ENCODE measurements at places on chromosomes 4 and X.

- no peak for DNase-seq
Measured at GRCh38 chr4:140296335-140297220, 76.9 kb upstream of the SCOC start.

- DNase-seq = no peak
Measured at GRCh38 chrX:21565025-21565424, 93.1 kb downstream of the KLHL34 start.

DNA sequence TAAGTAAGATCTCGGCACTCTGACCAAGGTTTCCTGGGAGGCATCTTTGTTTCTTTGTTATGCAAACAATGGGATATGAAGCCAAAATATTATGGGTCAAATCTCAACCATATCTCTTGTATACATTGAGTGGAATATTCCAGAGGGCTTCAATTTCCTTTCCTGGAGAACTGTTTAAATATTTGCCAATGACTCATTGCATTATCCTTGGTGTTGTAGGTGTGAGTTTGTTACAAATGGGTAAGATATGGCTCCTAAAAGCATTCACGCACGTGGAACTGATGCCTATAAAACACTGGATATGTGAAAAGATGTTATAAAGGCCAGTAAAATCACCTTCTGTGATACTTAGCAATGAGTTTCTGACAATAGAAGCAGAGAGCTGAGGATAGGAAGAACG, 150.5 kb upstream of the WDR1 start:
- DNase-seq = no peak

DNA sequence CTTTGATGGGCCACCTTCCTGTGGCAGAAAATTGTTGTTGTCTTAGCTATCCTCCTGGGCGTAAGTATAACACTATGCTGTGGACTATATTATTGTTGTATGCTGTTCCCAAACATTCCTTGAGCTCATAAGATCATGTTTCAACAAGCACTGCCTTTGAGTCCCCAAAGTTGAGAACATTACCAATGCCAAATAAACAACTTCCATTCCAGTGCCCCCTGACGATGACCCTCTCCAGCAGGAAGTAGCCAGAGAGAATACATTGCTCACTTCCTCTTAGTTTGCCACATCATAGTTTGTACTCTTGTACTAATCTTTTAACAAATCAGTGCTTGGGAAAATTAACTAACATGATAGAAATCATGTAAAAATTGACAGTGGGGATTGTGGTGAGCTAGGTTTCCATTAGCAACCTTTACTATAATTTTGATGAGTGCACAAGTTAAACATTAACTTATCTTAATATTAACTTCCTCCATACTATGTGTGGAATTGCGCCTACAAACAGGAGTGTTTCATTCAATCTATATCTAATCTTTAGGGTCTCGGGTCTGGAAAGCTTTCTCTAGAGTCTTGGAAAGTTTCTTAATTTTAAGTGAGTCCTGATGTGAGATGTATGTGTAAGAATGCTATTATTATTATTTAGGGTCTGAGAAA, 20.3 kb upstream of the DHX15 start:
- no peak for DNase-seq

DNA sequence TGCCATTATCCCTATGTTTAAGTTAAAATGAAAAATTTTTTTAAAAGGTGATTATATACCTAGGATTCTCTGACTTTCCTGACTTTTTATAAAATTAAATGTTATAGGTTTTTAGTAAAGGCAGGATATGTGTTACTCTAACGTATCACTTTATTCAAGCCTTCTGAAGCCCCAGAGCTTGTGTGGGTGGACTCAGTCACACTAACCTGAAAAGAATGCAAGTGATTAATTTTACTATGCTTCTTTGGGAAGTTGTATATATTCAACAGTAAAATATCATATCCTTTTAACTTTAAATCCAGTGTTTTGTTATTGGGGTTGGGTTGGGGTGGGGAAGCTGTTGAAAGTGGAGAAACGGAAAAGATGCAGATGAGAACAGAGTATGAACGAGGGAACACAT, 22.8 kb downstream of the PDLIM3 start:
- DNase-seq = no peak

DNA sequence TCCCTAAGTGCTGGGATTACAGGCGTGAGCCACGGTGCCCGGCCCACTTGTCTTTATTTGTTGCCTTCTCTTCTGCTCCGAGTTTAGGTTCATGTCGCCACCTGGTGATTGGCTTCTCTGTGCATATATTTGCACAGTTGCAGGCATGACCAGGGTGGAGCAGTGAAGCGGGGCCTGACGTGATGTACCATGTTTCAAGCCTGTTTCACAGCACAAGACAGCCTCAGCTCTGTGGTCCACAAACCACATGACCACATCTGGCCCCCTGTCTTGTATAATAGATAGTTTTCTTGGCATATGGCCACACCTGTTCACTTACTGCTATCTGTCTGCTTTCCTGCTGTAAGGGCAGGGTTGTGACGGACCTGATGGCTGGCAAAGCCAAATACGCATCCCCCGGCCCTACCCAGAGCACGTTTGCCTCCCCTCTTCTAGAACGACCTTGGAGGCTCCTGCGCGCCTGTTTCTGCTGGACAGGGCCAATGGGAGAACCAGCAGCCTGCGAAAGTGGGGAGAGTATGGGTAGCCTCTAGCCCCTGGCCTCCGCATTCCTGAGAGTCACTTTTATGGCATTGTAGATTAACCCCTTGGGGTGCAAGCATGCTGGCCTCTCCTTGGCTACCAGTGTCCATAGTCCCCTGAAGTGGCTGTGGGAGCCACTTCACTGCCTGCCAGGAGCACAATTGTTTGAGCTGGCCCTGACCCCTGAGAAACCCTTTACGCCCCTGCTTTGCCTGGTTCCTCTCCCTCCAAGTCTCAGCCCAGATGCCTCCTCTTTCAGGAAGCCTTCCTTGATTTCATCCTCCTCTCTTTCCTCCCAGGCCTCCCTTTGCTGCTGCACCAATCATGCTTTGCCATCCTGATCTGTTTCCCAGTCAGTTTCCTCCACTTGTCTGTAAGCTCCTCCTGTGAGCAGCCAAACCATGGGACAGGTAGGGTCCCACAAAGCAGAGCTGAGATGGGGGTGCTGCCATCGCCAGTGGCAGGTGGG, 6.0 kb upstream of the SH3TC1 start:
- DNase-seq = no peak

DNA sequence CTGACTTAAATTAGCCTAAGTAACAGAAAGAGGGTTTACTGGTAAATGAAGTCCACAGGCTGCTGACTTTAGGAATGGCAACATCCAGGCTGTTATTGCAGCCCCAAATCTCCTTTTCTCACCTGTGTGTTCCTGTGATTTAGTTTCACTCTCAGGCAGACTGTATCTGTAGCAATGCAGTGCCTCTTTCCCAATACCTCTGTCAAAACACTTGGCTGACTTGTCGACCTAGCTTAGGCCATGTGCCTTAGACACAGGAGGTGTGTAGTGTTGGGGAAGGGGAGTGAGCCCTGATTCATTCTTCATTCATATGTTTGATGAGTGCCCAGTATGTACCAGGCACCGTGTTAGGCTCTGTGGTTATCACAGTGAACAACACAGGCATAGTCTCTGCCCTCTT, 46.9 kb downstream of the JADE3 start:
- DNase-seq = no peak

DNA sequence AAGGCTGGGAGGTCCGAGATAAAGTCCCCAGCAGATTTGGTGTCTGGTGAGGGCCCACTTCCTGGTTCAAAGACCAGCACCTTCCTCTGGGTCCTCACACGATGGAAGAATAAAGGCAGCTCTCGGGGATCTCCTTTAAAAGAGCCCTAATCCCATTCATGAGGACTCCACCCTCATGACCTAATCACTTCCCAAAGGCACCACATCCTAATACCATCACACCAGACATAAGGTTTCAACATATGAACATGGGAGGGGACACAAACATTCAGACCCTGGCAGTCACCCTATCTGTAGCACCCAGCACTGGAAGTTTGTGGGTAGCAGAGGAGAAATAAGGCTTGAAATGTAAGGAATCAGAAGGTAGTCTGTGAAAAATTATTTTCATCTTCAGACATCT, 112.9 kb upstream of the NOCT start:
- no peak for DNase-seq

DNA sequence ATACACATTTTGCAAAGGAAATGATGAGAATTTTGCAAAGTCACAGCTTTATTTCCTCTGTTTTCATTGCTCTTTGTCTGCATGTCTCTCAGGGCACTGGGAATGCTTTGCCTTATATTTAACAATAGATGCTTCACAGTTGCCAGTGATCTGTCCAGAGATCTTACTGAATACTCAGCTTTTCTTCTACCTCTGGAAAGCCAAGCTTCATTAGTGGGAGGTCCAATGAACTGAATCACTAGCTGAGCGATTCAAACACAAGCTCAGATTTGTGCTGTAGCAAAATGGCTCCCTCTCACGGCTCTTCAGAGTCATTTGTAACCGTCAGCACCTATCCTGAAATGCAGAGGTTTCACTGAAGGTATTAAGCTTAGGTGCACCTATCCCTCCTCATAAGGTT, 138.9 kb downstream of the DCLK2 start:
- no peak for DNase-seq

- DNase-seq = no peak
Measured at GRCh38 chrX:147920161-147920666, 8.5 kb downstream of the FMR1 start.

- no peak for DNase-seq
Measured at GRCh38 chr4:121307445-121308327, 73.1 kb downstream of the QRFPR start.

DNA sequence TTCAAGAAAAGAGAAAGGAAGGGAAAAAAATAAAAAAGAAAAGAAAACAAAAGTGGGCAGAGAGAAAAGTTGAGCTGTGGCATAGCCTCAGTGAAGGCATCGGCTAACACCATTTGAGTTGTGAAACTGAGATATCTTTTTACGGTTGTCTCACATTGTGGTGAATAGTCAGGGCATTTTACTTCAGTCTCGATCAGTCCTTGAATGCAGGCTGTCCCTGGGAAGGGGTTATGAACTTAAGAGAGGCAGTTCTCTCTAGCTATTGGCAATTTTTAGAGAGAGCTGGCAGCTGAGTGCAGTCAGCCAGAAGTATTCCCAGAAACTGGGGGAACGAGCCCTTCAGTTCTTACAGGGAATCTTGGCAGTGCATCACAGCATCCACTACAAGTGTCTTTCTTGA, 93.5 kb upstream of the SLC6A14 start:
- no peak for DNase-seq

- DNase-seq = no peak
Measured at GRCh38 chrX:24190500-24191156, 41.1 kb downstream of the ZFX start.

DNA sequence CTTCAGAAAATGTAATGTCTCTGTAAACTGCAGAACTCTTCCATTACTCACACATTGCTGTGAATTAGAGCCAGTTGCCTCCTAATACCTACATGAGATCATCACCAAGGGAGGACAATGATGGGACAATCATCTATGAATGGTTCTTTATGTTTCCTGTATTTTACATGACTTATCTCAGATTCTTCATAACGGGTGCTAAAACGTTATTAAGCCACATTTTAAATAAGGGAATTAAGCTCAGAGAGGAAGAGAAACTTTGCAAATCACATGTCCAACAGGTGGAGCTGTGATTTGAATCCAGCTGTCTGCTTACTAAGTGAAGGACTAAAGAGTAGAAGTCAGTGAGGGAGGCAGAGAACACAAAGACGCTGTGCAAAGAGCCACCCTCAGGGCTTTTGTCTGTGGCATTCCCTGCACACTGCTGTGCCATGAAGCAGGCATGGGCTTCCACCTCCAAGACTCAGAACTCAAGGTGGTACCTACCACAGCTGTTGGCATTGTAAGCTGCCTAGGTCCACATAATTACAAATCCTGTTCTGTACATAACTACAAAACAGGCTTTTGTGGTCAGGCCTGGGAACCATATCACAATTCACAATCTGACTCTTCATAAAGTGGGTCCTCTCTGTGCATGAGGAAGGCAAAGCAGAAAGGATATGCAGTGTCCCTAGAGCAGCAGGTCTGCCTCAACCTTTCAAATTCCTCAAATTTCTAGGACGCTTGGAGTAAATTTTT, 12.8 kb downstream of the TBC1D9 start:
- DNase-seq = no peak

DNA sequence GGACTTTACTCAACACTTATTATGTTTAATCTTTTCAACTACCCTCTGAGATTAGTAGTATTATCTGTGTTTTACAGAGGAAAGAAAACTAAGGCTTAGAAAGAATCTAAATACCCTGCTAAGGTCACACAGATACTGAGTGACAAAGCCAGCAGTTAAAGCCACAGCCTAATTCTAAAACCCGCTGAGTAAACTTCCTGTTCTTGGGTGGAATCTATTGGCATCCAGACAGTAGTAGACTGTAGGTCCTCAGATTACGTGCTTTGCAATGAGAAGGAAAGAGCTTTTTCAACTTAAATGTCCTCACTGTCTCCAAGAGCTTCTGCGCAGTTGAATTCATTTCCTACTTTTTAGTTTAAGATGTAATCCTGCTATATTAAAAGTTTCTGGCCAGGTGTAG, 126.0 kb downstream of the TENM3 start:
- no peak for DNase-seq

DNA sequence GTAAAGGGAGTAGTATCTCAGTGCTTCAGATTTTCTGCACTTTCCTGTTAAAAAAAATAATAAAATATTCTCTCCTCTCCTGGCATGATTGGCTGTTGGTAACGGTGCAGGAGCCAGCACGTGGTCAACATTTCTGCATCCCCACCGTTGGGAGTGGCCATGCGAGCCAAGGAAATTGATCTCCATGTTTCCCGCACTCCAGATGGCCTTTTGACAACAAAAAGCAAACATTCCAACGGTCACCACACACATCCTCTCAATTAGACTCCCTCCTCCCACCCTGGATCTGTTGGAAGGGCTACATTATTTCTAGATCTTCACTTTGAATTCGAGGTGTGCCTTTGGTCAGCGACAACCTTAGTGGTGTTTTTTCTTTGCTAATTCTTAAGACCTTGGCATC, 45.0 kb downstream of the STK32B start:
- DNase-seq = no peak

DNA sequence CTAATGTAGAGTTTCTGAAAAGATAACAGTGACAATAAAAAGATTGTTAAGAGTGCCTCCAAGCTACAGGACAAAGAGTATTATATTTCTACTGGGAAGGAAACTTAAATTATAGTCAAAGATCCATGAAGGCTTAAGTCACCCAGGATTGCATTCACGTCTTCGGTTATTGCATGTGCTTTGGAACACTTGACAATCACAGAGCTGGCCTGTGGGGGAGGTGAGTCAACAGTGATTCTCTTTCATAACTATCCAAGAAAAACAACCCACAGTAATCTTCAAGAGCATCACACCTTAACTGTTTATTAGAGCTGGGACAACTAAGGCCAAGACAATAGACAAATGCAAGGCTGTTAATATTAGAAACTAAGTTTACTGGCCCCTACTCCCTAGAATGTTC, 40.3 kb downstream of the PDGFC start:
- no peak for DNase-seq

DNA sequence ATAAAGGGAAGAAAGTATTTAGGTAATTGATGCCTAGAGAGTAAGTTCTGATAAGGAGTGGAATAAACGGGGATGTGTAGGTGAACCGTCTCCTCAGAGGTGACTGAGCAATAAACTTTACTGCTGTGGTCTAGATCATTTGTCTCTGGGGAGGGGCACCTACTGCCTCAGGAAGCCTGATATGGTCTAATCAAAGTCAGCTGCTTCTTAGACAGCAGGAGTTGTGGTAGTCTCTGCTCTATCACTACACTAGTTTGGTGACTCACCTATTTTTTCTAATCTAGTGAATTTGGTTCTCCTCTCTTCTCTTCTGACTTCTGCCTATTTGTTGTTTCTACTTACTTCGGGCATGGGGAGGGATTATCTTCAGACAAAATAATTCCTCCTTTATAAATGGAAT, 95.1 kb upstream of the STIM2 start:
- no peak for DNase-seq
